Dermis lymphatic vessel endothelial cell (primary cell): ENCODE measurements at places on chromosomes 7 and 10. TPM values are rescaled to one million over a fixed set of nuclear protein-coding genes. Genes with fewer than 3 reads are reported as not detected.

Gene CYP26A1
- 0.26 and 1.6 TPM in 2 replicates for total RNA-seq

Gene PDE6C
- not detected in 2 replicates for total RNA-seq

Gene PAX2
- total RNA-seq, result not detected in 2 replicates

Gene PNLIPRP1
- not detected in 2 replicates for total RNA-seq

Gene MMRN2
- 39.1 and 93.6 TPM in 2 replicates for total RNA-seq

Gene FEZF1
- total RNA-seq, result not detected in 2 replicates
